ENCODE measurements at places on chromosomes 7 and 10.

GRCh38 chr10:70928140-70928539 is 39.8 kb upstream of the PCBD1 start:
- no peak for DNase-seq

DNA sequence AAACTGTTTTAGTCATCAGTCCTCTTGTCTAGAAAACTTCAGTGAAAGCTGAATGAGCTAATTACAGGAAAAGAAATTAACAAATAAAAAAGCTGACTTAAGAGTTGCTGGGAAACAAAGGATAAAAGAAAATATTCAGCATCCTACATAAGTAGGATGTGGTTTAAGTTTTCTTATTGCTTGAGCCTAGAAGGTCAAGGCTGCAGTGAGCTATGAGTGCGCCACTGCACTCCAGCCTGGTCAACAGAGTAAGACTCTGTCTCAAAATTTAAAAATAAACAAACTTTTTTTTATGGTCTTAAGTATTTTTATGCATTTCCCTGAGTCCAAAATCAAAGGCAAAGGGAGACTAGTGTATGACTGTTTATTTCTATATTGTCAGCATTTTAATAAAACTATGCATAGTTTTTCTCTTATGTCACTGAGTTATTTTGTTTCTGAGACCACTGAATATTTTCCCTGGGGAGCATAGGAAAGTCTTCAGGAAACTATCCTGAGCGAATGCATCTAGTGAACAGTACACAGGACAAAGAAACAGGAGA is 40.0 kb upstream of the LRRN3 start:
- no peak for DNase-seq

DNA sequence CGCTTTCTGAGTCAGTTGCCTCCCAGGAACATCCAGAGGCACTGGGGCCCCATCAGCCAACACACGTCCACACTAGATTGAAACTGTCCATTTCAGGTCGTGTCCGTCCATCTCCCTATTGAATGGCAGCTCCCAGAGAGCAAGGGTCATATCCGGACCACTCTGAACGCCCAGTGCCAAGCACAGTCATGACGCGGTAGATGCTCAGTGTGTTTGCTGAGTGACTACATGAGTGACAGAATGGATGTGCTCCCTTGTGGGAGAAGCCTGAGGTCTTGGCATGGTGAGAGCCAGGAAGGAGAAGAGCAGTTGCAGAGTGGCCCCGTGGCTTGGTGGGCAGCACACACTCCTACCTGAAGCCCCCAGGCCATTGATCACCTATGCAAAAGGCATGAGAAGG is 92.5 kb upstream of the CUX1 start:
- DNase-seq: no peak

DNA sequence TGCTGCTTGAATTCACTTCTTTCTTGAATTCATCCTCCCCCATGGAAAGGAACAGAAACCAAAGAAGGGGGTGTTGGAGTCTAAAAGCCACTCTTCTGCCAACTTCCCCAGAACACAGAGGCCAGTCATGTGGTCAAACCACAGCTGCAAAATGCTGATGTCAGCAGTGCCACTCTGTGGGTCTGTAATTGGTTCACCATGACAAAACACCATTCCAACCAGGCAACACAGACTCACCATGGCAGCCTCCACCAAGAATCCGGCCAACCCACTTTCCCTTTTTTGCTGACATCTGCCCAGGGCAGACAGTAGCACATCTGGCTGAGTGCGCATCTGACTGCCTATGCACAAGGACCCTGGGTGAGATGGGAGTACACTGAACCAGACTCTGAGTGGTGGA is 16.8 kb downstream of the OSBPL3 start:
- DNase-seq: no peak

- DNase-seq: no peak
Measured at GRCh38 chr10:119084896-119085295, 4.3 kb upstream of the EIF3A start.

GRCh38 chr10:16845248-16845647 is 28.0 kb upstream of the RSU1 start:
- no peak for DNase-seq

All from AG09309 (cell line).